ENCODE measurements at places on chromosomes 7 and 10. TPM values are rescaled to one million over a fixed set of nuclear protein-coding genes. Genes with fewer than 3 reads are reported as not detected.
A peak's percentile ranks its signal among the peaks of the same experiment; 100 is the strongest.

DNA sequence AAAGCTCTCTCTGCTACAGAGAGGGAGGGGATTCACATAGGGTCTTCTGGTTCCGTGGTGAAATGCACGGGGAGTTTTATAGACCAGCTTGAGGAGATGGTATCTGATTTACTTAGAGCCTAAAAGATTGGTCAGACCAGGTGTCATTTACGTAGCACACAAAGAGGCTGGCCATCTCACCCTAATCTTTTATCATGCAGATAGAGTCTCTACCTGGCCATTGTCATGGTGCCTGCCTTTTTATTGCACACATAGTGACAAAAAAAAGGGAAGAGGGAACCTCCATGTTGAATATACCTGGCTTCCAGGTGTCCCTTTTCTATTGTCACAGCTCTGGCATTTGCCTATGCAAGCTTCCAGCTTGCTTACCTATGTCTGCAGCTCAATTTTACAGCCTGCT is 1456.1 kb downstream of the GATA3 start:
- DNase-seq: no peak

DNA sequence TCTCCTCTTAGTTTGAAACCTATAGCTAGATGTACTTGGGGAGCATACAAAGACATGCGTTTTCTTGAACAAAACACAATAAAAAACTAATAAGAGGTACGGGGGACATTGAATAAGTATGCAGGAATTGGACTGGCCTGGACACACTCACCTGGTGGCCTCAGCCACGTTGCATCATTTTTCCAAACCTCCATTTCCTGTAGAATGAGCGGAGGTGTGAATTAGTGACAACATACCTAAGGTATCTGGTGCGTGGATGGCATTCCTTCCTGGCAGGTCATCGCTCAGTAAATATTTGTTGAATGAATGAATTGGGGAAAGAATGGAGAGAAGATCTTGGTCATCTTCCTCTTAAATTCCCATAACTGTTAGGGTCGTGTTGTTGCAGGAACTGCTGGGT is 103.2 kb upstream of the CTBP2 start:
- no peak for DNase-seq

DNA sequence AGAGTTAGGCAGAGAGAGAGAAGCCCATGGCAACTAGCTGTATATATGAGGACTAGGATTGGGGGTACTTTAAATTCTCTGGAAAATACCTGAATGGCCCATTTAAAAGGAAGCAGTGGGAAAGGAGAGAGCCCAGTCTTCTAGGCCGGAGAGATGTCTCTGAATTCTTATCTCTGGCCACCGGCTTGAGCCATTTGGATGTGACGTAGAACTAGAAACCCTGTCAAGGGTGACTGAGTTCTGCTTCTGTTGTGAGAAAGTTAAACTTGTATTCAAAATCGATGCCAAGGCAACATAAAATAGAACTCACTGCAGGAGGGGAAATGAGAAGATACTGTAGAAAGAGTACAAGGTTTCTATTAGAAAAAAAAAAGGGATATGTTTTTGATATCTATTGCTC is 6.3 kb upstream of the GSTK1 start:
- DNase-seq: no peak

DNA sequence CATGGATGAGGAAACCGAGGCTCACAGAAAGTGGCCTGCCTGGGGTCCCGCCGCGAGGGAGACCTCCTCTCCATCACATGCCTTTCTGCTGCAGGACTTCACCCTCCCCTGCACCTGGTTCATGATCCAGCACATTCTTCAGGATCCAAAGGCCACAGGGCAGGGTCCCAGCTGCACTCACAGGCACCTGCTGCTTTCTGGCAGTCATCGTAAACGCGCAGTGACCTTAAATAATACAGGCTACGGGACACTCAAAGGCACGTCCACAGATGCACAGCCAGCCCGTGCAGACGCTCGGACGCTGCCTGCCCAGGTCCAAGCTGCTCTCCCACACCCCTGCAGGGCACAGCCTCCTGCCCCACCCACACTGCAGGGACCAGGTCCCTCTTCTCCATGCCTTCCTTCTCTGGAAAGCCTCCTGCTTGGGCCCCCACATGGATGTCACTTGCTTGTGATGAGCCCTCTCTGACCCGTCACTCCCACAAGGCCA is 49.9 kb downstream of the CALML3 start:
- no peak for DNase-seq

GRCh38 chr10:69684981-69685353 is 54.9 kb downstream of the FAM241B start:
- no peak for DNase-seq

GRCh38 chr10:17023386-17024298 is 106.0 kb downstream of the CUBN start:
- DNase-seq: peak; percentile 57

Gene ATP5MK
- total RNA-seq: 344 TPM

Gene IGFBP1
- not detected for total RNA-seq

Gene GPER1
- total RNA-seq: 3.4 TPM

Gene ZNF248
- total RNA-seq: 17.6 TPM
